ENCODE measurements at places on chromosomes 5 and 9. TPM values are rescaled to one million over a fixed set of nuclear protein-coding genes. Genes with fewer than 3 reads are reported as not detected.
A peak's percentile ranks its signal among the peaks of the same experiment; 100 is the strongest.

- no peak overlapping the region for H3K4me3 ChIP-seq
- H3K36me3 ChIP-seq: no peaks in the 10 kb centered on the region
- no peak overlapping the region for H3K27ac ChIP-seq
- H3K4me1 ChIP-seq: no peaks in the 10 kb centered on the region
Observed at GRCh38 chr5:146076455-146076854, 28.9 kb downstream of the PLAC8L1 start.

Gene CCDC183
- not detected for polyA plus RNA-seq

Gene ANKRD34B
- polyA plus RNA-seq: not detected

Gene PAEP
- not detected for polyA plus RNA-seq

- no peaks in the 10 kb centered on the region for H3K27me3 ChIP-seq
- H3K27ac ChIP-seq: no peak overlapping the region
- H3K36me3 ChIP-seq: peaks cover 12% of the 10 kb centered on the region
Observed at GRCh38 chr5:34005211-34005610, 2.6 kb downstream of the AMACR start.

DNA sequence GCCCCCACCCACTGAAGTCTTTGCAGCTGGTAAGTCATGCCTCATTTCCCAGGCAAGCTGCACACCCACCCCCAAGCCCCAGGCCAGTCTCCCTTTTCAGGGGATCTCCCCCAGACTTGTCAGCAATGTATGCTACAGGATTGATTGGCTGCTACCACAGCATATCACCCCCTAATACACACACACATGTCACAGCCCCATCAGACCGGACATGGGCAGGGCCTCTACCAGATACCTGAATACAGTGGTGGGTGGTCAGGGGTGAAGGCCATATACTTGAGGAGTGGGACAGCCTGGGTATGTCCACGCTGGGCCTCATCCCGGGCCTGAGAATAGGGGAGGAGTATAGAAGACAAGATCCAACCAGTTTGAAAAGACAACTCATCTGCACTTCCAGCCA lies 63.4 kb upstream of the ARAP3 start:
- H3K4me1 ChIP-seq: peaks cover 25% of the 10 kb centered on the region
- no peak for DNase-seq
- H3K27me3 ChIP-seq: peaks cover 34% of the 10 kb centered on the region
- no peak overlapping the region for H3K27ac ChIP-seq
- H3K36me3 ChIP-seq: no peaks in the 10 kb centered on the region

DNA sequence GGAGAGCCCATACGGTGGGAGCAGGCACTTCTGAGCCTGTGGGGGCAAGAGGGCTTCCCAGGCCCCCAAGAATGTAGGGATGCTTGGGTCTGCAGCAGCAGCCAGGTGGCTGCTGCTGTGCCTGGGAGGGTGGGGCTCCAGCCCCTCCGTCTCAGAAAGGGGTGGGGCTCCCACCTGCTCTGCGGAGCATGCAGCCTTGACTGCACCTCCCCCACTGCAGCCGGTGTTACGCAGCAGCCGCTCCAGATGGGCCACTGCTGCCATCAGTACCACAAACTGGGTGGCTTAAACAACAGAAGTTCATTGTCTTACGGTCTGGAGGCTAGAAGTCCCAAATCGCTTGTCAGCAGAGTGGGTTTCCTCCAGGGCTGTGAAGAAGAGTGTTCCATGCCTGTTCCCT lies 365.5 kb downstream of the TMEM38B start:
- no peak overlapping the region for H3K27ac ChIP-seq
- no peaks in the 10 kb centered on the region for H3K4me1 ChIP-seq
- DNase-seq: no peak
- H3K27me3 ChIP-seq: no peaks in the 10 kb centered on the region
- H3K4me3 ChIP-seq: no peak overlapping the region
- H3K36me3 ChIP-seq: no peaks in the 10 kb centered on the region

- H3K4me1 ChIP-seq: no peaks in the 10 kb centered on the region
- peaks cover 26% of the 10 kb centered on the region for H3K27me3 ChIP-seq
- H3K36me3 ChIP-seq: no peaks in the 10 kb centered on the region
- H3K4me3 ChIP-seq: no peak overlapping the region
Observed at GRCh38 chr9:112971415-112971814, 40.6 kb downstream of the ZNF883 start.

Gene NUTM2F
- polyA plus RNA-seq: not detected

- peaks cover 37% of the 10 kb centered on the region for H3K4me1 ChIP-seq
- H3K27ac ChIP-seq: no peak overlapping the region
- no peak for DNase-seq
- no peaks in the 10 kb centered on the region for H3K27me3 ChIP-seq
- H3K4me3 ChIP-seq: no peak overlapping the region
Observed at GRCh38 chr9:125233678-125234077, 7.5 kb downstream of the HSPA5 start.

Gene GRIN1
- polyA plus RNA-seq: not detected

DNA sequence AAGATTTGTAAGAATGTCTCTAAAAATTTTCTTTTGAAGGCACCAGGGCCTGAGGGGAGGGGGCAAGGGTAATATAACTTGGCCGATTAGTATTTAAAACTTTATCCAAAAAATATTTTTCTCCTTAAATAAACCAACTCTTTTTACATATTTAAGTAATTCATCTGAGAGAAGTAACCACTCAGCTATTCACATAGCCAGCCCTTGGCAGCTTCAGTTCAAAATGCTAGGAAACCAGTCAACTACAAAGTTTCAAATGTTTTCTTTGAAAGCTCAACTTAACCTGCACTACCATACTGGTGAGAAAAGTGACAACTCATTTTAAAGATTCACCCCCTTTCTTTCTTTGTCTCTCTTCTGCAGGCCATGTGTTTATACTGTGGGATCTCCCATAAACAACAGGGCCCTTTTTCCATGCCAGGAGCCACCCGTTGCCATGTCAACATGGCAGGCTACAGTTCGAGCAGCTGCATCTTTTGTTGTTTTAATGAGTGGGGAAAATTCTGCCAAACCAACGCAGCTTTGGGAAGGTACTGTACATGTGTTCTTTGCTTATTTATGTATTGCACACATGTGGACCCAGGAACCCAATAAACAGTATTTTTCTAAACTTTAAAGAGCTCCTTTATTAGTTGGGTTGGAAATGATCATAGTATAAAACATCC lies 46.3 kb downstream of the AOPEP start:
- DNase-seq: no peak
- H3K27ac ChIP-seq: no peak overlapping the region
- peaks cover 14% of the 10 kb centered on the region for H3K36me3 ChIP-seq
- no peaks in the 10 kb centered on the region for H3K27me3 ChIP-seq
- peaks cover 11% of the 10 kb centered on the region for H3K4me1 ChIP-seq

- no peak for DNase-seq
- H3K4me1 ChIP-seq: no peaks in the 10 kb centered on the region
- no peak overlapping the region for H3K27ac ChIP-seq
Observed at GRCh38 chr9:127746959-127747569, 12.0 kb upstream of the TOR2A start.

Gene PPP3R2
- not detected for polyA plus RNA-seq

- H3K36me3 ChIP-seq: no peaks in the 10 kb centered on the region
- no peak overlapping the region for H3K27ac ChIP-seq
- H3K4me3 ChIP-seq: peak overlapping the region; percentile 61
- no peaks in the 10 kb centered on the region for H3K27me3 ChIP-seq
- no peak for DNase-seq
Observed at GRCh38 chr5:143606043-143606752, 202.7 kb upstream of the NR3C1 start.

All from naive B cell (primary cell).